Activated B cell treated with CpG ODN at 0.5 μM for 24 hours (primary cell): ENCODE measurements at places on chromosomes 2 and 18. TPM values are rescaled to one million over a fixed set of nuclear protein-coding genes. Genes with fewer than 3 reads are reported as not detected.

The CFAP65 gene
- total RNA-seq: not detected in 2 replicates

The RESP18 gene
- total RNA-seq: not detected in 2 replicates

The CYP1B1 gene
- 0.86 and 1.2 TPM in 2 replicates for total RNA-seq

The FASTKD2 gene
- 29.1 and 29.6 TPM in 2 replicates for total RNA-seq

GRCh38 chr2:191501561-191502168 is 176.3 kb upstream of the NABP1 start:
- H3K4me3 ChIP-seq: no peak overlapping the region
- H3K27ac ChIP-seq: no peak overlapping the region
- H3K27me3 ChIP-seq: peaks cover 8% of the 10 kb centered on the region

DNA sequence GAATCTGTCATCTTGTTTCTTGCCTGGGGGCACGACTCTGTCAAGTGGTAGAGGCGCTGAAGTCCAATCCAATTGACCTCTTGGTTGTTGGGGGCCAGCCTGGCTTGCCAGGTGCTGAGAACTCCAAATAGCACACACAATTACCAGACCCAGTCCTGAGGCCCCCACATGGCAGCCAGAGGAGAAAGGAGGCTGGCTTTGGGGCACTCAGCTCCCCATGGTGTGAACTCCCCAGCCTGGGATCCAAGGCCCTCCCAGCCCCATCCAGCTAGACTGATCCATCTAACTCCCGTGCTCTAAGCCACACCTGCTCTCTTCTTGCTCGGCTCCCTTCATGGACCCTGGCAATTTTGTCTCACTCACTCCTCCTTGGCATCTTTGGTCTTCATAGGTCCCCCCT is 170.0 kb downstream of the CELF4 start:
- H3K27me3 ChIP-seq: peaks cover 26% of the 10 kb centered on the region
- peaks cover 9% of the 10 kb centered on the region for H3K4me1 ChIP-seq
- no peak overlapping the region for H3K4me3 ChIP-seq
- H3K36me3 ChIP-seq: no peaks in the 10 kb centered on the region
- no peak overlapping the region for H3K27ac ChIP-seq

GRCh38 chr2:176427549-176427948 is 158.3 kb downstream of the MTX2 start:
- no peak for DNase-seq
- H3K27me3 ChIP-seq: peaks cover 11% of the 10 kb centered on the region
- H3K4me1 ChIP-seq: peaks cover 6% of the 10 kb centered on the region
- H3K27ac ChIP-seq: no peak overlapping the region

DNA sequence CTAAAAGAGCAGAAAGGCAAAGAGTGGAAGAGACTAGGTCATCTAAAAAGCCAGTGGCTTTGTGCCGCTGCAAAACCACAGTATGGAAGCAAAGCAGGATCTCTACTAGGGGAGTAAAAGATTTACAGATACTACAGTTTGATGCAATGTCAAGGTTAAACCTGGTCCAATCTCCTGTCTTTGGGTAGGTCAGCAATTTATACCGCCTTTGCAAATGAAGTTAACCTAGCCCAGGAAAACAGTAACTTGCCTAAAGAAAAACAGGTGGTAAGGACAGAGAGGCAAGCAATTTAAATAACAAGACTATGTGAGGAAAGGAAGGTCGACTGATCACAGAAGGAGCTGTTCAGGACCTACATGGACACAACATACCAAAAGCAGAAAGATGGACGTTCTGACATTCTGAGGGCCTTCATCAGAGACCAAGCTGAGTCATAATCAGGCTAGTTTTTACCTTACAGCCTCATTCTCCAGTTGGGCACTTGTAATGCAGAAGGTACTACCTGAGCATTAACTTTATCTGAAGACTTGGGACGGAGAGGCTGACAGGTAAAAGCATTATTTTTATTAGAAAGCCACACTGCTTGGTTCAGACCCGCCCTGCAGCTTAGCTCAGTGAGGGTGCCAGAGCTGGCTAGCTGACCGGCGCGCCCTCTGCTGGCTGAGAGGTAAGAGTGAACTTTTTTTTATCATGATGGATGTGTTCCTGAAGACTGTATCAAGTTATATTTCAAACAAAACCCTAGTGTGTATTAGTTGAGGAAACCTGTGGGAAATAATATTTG is 15.9 kb downstream of the CDKL4 start:
- no peak overlapping the region for H3K27ac ChIP-seq
- no peaks in the 10 kb centered on the region for H3K27me3 ChIP-seq
- peak; percentile 69 for DNase-seq
- peaks cover 15% of the 10 kb centered on the region for H3K4me1 ChIP-seq
- peak overlapping the region; percentile 73 for H3K4me3 ChIP-seq
- no peaks in the 10 kb centered on the region for H3K36me3 ChIP-seq

GRCh38 chr2:112027767-112028166 is 27.3 kb upstream of the TMEM87B start:
- peaks cover 5% of the 10 kb centered on the region for H3K27me3 ChIP-seq
- no peak overlapping the region for H3K27ac ChIP-seq
- no peak for DNase-seq
- H3K36me3 ChIP-seq: no peaks in the 10 kb centered on the region

DNA sequence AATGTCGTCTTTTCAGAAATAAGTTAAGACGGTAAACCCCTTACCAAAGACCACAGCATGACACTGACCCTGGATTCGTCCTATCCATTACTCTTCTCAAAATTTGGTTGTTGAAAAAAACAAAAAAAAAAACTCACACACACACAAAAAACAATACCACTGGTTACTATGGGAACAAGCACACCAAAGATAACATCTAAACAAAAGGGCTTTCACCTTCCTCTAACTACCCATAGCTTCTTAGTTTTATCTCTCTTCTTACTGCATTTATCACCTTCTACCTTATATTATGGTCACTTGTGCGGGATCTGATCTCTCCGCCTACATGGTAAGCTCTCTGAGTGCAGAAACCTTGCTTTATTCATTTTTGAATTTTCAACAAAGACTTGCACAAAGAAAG is 192.7 kb downstream of the STK39 start:
- H3K4me1 ChIP-seq: no peaks in the 10 kb centered on the region
- H3K4me3 ChIP-seq: no peak overlapping the region
- H3K27me3 ChIP-seq: no peaks in the 10 kb centered on the region
